Activated CD8-positive, alpha-beta T cell treated with anti-CD3 and anti-CD28 coated beads, Interleukin-2, amount 10 ng/mL, durations not matched to agents 7 days and 5 days (primary cell): ENCODE measurements at places on chromosomes 5 and 9. TPM values are rescaled to one million over a fixed set of nuclear protein-coding genes. Genes with fewer than 3 reads are reported as not detected.

DNA sequence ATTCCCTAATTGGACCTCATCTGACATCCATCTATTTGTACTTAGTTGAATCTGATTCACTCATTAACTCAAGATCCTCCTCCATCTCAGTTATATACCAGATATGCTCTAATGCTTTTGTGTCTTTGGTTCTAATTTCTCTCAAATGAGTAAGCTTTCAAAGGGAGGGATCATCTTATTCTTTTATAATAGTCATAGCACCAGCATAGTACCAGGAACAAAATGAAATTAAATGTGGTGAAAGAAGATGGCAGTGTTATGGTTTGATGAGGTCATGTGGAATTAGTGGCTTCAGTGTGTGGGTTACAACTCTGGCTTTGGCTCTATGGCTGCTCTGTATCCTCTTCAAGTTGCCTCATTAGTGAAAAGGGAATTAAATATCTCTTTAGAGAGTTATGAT lies 32.5 kb upstream of the ZNF366 start:
- no peak for DNase-seq
- no peaks in the 10 kb centered on the region for H3K4me1 ChIP-seq
- no peak overlapping the region for H3K27ac ChIP-seq
- H3K27me3 ChIP-seq: peaks cover 9% of the 10 kb centered on the region

DNA sequence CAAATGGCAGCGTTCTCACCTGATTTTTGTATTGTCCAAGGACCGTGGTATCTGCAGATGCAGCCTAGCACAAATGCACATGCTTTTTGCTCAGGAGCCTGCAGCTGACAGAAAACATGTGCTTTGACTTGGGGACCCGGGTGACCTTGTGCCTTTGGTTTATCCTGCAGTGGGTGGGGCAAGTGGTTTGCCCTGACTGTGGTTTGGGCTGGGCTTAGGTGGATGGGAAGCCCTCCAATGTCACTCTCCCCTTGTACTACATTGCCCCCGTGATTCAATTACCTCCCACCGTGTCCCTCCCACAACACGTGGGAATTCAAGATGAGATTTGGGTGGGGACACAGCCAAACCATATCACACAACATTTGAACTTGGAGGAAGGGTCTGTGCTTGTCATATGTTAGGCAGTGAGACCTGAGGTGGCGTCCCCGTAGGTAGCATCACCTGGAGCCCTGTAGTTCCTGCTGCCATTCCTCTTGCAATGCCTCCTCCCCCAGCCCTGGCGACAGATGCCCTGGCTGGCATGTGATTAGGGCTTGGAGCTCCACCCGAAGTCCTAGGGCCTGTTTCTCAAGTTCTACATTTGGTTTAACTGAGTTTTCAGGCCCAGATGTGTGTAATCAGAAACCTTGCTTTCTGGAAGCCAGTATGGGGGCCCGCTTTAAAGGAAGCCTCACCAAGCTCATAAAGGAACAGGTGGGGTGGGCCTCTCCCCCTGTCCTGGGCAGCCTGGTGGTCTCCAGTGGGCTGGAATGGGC lies 2.1 kb downstream of the ANKRD33B start:
- no peaks in the 10 kb centered on the region for H3K36me3 ChIP-seq
- no peak overlapping the region for H3K27ac ChIP-seq
- H3K27me3 ChIP-seq: peaks cover 9% of the 10 kb centered on the region

DNA sequence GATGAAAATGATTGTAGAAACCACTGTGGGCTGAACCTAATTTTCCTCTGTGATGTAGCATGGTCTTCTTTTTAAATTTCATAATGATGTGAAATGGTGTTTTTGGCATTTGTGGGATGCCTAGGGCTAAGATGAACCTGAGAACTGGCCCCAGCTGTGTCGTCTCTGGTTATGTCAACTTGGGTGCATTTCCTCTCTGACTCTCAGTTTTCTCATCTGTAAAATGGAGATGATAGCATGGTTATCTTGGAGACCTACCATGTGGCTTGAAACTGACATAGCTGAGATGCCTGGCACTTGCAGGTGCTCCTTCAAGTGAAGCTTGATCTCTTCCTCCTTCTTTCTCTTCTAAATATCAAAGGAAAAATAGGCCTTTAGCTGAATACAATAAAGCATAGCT lies 77.8 kb downstream of the BOD1 start:
- H3K27ac ChIP-seq: no peak overlapping the region
- H3K4me1 ChIP-seq: no peaks in the 10 kb centered on the region
- no peaks in the 10 kb centered on the region for H3K27me3 ChIP-seq
- H3K4me3 ChIP-seq: no peak overlapping the region
- DNase-seq: no peak
- no peaks in the 10 kb centered on the region for H3K36me3 ChIP-seq

- no peak overlapping the region for H3K27ac ChIP-seq
- no peak for DNase-seq
- no peak overlapping the region for H3K4me3 ChIP-seq
- no peaks in the 10 kb centered on the region for H3K27me3 ChIP-seq
- no peaks in the 10 kb centered on the region for H3K4me1 ChIP-seq
Measured at GRCh38 chr5:83204651-83205050, 127.3 kb downstream of the XRCC4 start.

- no peak overlapping the region for H3K4me3 ChIP-seq
- no peaks in the 10 kb centered on the region for H3K36me3 ChIP-seq
- H3K27me3 ChIP-seq: no peaks in the 10 kb centered on the region
- no peaks in the 10 kb centered on the region for H3K4me1 ChIP-seq
Measured at GRCh38 chr5:167389537-167389936, 901.9 kb upstream of the WWC1 start.

DNA sequence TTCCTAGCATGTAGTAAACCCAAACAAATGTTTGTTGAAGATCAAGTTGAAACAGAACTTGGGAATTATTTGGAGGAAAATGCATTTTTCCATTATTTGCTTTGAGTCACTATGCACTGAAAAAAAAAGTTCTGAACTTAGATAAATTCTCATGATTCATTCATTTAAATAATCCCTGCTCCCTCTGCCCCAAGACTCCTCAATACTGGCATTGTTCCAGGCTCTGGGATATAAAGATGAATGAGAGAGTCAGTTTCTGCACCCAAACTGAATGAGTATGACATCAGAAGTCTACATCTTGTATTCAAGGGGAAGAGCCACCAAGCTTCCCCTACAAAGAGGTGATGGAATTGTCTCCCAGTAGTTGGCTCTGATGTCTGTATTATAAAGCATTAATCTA lies 123.9 kb downstream of the SEC61B start:
- H3K27me3 ChIP-seq: peaks cover 22% of the 10 kb centered on the region
- no peak overlapping the region for H3K27ac ChIP-seq
- no peaks in the 10 kb centered on the region for H3K36me3 ChIP-seq
- H3K4me3 ChIP-seq: no peak overlapping the region
- H3K4me1 ChIP-seq: no peaks in the 10 kb centered on the region

GRCh38 chr5:5460311-5460710 lies 37.8 kb downstream of the ICE1 start:
- H3K27ac ChIP-seq: no peak overlapping the region
- no peaks in the 10 kb centered on the region for H3K4me1 ChIP-seq
- peaks cover 72% of the 10 kb centered on the region for H3K36me3 ChIP-seq
- H3K27me3 ChIP-seq: no peaks in the 10 kb centered on the region
- DNase-seq: no peak

- H3K4me1 ChIP-seq: peaks cover 15% of the 10 kb centered on the region
- no peak overlapping the region for H3K4me3 ChIP-seq
- peaks cover 63% of the 10 kb centered on the region for H3K36me3 ChIP-seq
- DNase-seq: no peak
Measured at GRCh38 chr5:6746244-6746643, 33.0 kb downstream of the TENT4A start.

GRCh38 chr5:33238826-33239695 lies 201.7 kb upstream of the TARS1 start:
- no peak overlapping the region for H3K27ac ChIP-seq
- no peaks in the 10 kb centered on the region for H3K27me3 ChIP-seq
- no peak for DNase-seq
- no peaks in the 10 kb centered on the region for H3K36me3 ChIP-seq
- H3K4me1 ChIP-seq: peaks cover 48% of the 10 kb centered on the region

DNA sequence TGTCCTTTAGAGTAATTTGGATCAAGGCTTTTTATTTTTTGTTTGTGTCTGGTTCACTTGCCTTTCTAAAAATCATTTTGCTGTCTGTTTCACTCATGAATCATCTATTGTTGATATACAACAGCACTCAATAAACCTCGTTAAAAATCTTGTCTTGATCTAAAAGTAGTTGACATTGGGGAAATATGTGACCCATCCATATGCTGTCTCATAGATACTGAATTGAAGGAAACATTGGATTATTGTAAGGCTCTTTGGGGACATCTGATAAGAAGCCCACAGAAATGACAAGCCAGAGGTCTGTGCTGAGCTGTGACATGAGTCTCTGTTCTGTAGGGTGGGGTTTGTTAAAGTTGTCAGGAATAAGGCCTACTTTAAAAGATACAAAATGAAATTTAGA lies 208.0 kb downstream of the PDZD2 start:
- no peak overlapping the region for H3K4me3 ChIP-seq
- no peaks in the 10 kb centered on the region for H3K36me3 ChIP-seq
- peaks cover 6% of the 10 kb centered on the region for H3K27me3 ChIP-seq
- DNase-seq: no peak
- no peaks in the 10 kb centered on the region for H3K4me1 ChIP-seq

Gene GRXCR2
- total RNA-seq: not detected
